Stromal cell of bone marrow (primary cell): ENCODE measurements at places on chromosomes 2 and 18.

DNA sequence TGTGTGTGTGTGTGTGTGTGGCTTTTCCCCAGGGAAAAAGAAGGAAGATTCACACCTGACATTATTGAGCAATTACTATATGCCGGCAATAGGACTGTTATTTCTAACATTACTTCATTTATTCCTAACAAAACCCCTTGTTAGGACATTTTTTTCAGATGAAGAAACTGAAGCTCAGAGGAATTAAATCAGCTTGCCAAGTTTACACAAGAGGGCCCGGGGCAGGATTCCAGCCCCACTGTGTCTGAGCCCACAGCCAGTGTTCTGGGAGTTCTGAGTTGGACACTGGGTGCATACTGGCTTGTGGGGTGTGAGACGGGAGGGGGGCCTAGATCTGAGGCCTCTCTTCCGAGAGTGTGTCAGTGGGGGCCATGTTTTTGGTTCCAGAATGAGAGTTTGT, 9.9 kb downstream of the TOGARAM2 start:
- no peak for DNase-seq

DNA sequence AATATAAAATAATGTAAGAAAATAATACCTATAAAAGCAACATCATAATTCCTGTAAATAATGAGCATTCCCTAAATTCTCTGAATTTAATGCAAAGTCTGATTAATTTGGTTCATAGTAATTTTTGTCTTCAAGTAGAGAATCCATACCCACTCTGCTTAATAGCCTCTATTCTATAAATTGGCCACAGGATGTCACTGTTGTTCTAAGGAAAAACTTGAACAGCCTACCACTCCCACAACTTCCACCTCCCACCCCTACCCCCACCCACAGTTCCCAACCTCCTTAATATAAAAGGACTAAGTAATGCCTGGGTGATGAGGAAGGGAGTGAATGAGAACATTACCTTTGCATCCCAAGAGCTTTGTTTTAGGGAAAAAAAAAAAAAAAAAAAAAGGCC, 27.2 kb upstream of the BBS5 start:
- DNase-seq: peak; percentile 32

DNA sequence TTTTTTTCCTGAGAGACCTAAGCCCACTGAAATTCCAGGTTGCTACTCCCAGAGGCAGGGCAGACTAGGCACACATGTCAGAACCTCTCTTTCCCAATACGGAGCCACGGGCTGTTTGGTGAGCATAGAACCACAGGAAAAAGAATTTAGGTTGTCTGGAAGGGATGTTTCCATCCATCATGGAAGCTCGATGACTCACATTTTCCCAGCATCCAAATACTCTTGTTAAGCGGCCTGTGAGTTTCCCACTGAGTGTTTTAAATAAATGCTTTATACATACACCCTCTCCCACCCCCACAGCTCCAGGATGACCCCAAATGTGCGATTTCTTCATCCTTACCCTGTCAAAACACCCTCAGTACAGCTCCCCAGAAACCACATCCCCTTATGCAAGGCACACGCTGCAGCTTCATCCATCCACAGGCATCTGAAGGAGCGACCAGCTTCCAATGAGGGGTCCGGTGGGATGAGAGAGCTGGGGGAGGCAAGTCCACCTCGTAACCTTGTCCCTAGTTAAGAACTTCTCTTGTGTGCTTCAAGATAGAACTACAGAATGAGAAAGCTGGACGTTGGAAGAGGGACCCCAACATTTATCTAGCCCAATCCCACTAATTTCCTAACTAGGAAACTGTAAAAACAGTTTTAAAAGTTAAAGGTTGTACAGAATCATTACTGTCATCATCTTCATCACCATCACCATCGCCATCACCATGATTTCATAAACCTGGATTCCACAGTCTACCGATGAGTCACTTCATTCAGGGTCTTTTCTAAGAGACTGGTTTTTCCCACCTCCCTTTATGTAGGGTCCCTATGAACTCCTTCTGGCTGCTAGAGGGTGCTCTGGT, 63.5 kb upstream of the FZD7 start:
- DNase-seq: peak; percentile 86

- no peak for DNase-seq
Observed at GRCh38 chr2:241033994-241034393, 35.6 kb downstream of the SNED1 start.

DNA sequence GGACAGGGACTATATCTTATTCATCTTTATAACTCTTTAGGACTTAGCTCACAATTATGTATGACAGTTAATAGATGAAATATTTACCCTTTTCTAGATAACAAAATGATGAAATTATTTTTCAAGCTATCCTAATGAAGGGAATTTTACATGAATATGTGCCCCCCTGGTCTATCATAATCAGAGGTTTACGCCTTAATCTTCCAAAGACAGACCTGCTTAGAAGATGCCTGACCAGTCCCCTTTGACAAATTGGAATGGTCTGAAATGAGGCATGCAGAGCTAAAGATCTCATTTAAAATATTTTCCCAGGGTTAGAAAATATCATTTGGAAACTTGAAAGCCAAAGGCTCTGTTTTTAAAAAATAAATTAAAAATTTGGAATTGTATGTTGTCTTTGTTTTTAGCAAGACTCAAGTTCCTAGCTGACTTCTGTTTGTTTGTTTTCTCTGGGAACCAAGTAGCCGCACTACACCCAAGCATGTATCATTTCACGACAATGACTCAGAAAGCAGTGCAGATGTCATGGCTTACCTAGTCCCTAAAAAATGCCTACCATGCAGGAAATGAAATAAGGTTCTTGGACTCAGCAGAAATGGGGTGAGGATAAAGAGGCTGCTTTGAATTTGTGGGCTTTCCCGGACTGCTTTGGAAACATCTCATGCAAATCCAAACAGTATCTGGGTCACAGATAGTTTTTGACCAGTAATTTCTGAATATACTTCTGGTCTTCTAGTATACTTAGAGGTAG, 162.1 kb downstream of the ZEB2 start:
- DNase-seq: peak; percentile 87

DNA sequence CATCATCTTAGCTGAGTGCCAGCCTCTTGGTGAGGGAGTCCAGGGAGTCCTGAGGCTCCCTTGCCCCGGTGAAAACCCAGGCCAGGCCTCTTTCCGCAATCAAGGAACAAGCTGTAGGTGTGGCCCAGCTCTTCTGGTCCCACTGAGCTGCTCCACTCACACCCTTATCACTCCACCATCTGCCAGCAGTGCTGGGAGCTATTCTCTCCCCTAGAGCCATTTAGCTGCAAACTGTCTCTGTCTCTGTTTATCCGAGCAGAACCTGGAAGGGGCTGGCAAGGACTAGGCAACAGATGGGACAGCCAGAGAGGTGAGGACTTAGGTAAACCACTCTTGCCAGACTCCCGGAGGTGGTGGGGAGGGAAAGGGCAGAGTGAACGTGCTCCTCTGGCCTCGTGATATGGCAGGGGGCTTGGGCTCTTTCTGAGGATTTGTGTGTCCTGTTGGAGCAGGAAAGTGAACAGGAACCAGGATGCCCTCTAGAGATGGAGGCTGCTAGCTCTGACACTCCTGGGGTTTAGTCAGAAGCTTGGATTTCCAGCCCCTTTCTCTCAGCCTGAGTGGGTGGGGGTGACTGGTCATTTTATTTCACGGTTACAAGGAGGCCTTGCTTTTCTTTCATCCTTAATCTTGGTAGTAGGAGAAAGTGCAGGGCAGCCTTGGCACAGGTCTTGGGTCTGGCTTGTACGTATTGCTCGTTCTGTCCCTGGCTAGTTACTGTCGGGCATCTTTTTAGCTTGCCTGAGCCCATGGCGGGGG, 19.6 kb downstream of the B3GNT2 start:
- DNase-seq: no peak

DNA sequence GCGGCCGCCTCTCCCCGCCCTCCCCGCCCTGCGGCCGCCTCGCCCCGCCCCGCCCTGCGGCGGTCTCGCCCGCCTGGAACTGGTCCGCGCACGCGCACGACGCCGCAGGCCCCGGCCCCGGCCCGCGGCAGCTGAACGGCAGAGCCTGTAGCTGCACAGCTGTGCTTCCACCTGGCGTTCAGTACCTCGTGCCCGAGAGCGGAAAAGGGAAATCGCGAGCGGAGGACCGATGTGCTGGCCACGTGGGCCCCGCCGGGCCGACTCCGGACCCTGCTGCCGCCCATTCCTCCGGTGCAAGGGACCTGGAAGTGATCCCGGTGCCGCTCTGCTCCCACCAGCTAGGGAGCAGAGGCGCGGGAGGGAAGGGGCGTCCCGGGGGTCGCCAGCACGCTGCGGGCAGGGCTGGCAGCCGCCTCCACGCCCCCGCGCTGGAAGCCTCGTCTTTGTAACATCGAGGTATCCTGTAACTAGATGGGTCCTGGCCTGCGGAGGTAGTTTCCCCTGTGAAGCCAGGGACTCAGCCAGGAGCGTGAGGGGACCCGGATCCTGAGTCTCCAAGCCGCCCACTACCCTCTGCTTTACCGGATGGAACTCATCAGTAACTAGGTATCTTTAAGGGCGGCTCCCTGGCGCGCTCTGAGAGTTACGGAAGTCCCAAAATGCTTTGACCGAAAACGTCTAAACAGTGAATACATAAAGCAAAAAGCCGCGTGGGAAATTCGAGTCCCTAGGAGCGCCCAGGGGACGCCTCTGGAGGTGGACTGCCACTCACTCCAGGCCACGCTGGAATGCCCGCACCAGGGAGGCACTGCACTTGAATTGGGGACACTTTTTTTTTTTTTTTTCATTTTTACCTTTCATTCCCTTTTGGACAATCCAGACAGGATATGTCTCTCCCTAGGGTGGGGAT, 704 bp upstream of the ODC1 start:
- DNase-seq: no peak

DNA sequence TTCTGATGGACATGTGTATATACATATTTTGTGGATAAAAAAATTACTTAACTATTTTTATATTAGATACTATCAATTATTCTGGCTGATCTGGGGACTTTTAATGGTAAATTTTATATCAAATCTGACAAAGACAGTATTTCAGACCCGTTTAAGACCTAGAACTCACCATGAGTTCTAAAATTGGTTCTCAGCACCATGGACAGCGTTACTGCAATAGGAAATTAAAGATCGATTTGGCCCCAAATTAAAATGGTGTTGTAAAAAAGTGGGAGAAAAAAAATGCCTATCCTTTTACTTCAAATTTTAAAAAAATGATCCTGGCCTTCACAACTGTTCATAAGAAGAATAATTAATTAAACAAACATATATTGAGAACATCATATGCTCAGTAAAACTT, 919 bp upstream of the SCN2A start:
- peak; percentile 14 for DNase-seq

GRCh38 chr2:55883829-55884228, 39.8 kb downstream of the EFEMP1 start:
- no peak for DNase-seq

GRCh38 chr18:2656237-2656980, 883 bp downstream of the SMCHD1 start:
- no peak for DNase-seq

GRCh38 chr18:43012951-43013350, 102.5 kb downstream of the RIT2 start:
- no peak for DNase-seq

DNA sequence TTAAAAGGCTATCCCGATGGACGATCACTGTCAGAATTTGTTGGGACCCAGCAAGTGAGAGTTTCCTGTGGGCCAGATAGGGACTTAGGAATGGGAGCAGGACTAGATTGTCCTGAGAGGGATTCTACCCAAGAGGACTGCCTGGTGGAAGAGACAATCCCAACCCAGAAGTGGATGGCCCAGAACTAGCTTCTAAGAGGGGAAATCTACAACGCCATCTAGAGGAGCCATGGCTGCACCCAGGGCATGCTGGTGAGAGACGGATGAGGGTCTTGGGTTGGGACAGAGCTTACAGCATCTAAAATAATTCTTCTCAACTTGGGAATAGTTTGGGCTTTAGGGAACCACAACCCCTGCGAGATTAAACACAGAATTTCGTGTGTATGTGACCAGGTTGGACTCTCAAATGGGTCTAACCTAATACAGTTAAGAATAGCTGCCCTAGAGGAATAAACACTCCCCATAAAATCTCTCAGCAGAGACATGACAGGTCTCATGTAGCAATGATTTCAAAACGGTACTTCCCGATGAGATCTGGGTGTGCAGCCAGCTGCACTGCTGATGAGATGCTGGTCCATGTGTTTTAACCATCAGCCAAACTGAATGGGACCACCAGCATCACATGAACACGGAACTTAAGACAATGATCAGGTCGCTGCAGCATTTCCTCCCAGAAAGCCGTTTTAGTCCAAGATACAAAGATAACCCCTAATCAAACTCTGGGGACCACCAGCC, 50.8 kb downstream of the CCBE1 start:
- DNase-seq: no peak

- DNase-seq: no peak
Observed at GRCh38 chr2:17059458-17059857, 393.8 kb upstream of the CYRIA start.

DNA sequence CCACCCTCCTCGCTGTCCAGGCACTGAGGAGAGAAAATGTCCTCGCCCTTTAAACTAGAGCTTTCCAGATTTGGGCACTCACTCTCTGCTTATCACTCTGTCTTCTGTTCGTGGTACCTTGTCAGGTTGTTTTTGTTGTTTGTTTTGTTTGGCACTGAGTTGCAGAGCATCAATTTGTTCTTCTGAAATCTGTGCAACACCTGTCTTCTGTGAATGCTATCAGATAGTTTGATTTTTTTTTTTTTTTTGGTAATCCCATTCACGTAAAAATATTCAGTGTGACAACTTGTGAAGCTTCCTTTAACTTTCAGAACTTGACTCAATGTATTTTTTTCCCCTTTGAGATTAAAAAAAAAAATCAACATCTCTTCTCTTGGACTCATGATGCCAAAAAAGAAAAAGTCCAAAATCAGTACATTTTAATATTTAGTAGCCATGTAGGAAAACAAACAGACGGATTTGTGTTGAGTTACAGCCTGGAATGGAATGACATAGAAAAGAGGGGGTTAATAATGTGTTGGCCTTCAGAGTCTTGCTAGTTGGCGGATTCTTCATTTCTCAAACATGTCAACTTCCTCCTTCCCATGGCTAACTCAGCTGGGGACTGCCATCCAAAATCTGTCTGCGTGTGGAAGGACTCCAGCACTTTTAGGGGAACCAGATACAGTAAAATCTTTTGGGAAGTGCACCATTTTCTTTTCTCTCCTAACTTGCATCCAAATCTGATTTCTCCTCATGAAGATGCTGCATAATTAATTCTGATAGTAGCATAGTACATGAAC, 1.6 kb downstream of the TMEM178A start:
- no peak for DNase-seq

DNA sequence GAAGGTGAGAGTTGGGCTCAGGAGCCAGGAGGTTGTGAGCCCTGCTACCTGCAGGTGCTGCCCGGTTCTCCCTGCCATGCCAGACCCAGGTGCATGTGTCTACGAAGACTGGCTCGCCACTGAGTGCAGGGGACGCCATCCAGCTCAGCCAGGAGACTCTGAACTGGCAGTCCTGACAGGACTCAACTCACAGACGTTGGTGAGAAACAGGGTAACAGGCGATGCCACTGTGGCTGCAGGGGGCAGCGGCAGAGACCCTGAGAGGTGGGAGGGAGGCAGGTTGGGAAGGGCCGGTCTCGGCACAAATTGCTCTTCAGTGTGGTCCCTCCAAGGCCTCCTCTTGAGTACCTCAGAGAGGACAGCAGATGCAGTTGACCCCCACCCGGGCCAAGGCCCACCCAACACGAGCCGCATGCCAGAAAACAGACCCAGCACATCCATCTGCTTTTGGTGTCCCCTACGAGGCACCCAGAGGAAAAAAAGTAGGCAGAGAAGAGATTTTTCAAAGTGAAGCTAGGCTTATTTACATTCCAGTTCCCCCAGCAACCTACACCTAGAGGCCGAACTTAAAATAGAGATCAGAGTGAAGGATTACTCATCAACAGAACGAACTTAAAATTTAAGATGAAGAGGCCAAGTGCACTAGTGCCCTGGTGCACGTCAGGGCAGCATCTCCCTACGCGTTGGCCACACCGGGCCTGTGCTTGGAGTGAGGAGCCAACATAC, 184.8 kb downstream of the SEPTIN10 start:
- DNase-seq: no peak
